ENCODE measurements at places on chromosomes 11 and 22.
A peak's percentile ranks its signal among the peaks of the same experiment; 100 is the strongest.

- DNase-seq = no peak
These were observed 124.7 kb upstream of the APOA1 start for GRCh38 chr11:116962108-116962507.

- no peak for DNase-seq
These were observed 19.4 kb upstream of the IL17RA start for GRCh38 chr22:17065433-17065832.

GRCh38 chr11:26805001-26805400 lies 83.1 kb upstream of the SLC5A12 start:
- DNase-seq = no peak

DNA sequence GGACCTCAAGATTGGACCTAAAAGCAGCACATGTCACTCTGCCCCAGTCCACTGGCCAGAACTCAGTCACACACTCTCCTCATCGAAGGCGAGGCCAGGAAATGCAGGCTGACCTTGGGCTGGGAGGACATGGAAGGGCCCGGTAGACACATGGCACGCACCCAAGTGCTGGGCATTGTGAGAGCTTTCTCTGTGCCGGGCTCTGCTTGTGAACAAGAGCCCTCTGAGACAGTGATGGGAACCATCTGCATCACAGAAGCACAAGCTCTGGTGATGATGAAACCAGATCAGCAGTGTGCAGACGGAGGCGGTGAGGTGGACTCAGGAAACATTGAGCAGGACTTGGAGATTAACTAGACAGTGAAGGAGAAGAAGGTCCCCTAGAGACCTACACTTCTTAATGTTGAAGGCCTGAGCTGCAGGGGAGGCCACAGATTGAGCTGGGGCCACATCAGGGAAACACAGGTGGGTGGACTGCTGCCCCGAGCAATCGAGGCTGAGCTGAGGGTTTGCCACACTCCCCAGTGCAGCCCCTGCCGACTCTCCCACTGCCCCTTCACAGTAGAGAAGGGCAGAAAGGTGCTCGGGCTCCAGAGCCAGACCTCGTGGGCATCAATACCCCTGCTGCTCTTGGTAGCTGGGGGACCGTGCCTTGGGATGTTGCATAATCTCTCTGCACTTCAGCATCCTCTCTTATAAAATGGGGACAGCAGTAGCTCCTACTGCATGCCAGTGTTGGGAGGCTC lies 1460.5 kb downstream of the TBC1D22A start:
- DNase-seq = no peak

- DNase-seq = peak; percentile 12
These were observed 801 bp downstream of the SESN3 start for GRCh38 chr11:95229993-95230809.

- DNase-seq = no peak
These were observed 56.1 kb downstream of the PTPRJ start for GRCh38 chr11:48036466-48036865.

DNA sequence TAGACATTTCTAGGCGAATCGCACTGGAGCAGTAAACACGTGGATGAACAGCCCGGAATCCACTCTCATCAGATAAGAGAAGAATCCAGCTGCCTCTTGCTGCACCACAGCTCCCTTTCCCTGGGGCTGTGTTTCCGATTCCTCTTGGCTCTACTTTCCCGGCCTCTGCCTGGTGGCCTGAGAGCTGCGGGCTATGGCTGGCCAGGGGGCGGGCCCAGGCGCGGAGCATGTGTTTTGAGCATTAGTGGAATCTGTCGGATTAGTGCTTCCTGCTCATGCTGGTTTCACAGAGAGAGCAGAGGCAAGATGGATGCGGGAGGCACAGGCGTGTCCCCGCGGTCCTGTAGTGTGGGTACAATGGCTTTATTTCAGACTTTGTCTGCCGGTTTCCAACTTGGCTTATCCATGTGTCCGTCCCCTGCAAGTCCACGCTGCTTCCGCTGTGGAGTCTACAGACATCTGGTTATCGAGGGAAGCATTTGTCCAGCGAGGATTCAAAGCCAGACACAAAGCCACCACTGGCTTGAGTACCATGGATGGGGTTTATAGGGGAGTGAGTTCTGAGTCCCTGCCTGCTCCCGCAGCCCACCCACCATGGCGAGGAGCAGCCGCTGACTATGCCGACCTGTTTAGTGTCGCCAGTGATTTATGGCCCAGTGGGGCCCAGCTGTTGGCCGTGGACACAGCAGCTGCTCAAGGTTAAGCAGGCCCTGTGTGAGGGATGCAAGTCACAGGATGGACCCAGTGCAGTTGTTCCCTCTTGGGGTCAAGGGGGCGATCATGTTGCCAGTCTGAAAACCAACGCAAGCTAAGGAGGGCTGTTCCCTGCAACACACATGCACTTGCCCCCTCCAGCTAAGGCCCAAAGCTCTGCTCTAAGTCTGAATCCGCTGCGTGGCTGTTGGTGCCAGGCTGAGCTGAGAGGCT lies 43.3 kb upstream of the EP300 start:
- no peak for DNase-seq

DNA sequence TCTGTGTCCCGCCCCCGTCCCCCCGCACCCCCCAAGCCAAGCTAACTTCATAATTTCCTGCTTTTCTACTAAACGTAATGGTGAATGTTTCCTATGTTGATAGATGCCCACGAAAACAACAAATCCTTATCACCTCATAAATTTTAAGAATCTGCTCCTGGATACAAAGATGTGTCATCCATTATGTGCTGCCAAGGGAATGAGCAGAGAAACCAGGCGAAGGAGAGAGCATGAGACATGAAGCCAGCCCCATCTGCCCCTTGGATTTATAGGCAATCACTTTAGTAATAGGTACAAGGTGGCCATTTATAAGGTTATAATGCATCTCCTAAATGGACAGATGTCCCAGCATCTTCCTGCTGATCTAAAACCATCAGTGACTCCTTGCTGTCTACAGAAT lies 30.3 kb downstream of the LAYN start:
- DNase-seq = no peak

- no peak for DNase-seq
These were observed 7.8 kb upstream of the BMAL1 start for GRCh38 chr11:13269775-13270174.

DNA sequence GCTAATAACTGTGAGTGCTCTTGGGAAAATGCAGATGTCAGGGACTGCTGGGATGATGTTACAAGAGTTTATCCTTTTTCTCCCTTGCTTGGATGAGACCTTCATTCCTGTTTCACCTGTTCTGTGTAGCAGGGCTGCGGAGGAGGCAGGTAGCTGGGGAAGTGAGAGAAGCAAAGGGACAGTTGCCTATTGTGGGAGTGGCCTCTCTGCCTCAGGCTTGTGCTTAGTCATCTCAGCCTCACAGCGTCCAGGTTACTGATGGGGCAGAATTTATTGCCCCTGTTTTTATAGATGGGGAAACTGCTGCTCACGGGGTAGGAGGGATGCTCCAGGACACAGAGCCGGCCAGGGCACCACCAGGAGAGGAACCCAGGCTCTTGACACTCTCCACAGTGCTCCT lies 1.7 kb downstream of the STX3 start:
- DNase-seq = no peak

- peak; percentile 74 for DNase-seq
These were observed 902 bp downstream of the RASGRP2 start for GRCh38 chr11:64742889-64743590.

- no peak for DNase-seq
These were observed 24.5 kb upstream of the GNB1L start for GRCh38 chr22:19879246-19879570.
